Stimulated activated CD4-positive, alpha-beta T cell treated with anti-CD3 and anti-CD28 coated beads, Interleukin-4, amount 100 ng/mL, for 1 hour (primary cell): ENCODE measurements at places on chromosomes 11 and 22.

DNA sequence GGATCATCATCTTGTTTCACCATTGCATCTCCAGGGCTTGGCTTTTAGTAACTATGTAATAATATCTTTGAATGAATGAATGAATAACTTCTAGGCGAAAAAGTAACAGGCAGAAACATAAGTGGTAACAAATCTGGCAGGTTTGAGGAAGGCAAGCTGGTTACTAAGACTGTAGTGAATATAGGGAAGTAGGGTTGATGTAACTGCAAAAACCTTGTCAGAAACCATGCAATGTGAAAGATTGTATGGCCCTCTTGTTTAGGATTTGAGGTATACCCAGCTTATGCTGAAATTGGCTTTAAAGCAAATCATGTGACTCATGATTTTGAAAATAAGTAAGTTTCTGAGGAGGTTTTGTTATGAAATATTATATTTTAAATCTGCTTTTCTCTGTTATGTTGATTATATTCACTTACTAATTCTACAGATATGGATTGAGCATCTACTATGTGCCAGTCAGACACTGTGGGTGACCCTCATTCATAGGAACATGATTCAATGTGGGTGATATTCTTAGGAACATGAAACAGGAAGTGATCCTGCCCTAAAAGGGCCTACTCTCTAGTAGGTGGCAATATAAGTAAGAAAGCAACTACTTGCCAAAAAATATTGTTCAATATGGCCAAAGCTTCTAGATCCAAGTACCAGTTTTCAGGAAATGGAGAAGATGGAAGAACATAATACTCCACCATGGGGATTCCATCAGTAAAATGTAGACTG, 115.5 kb upstream of the CCDC90B start:
- DNase-seq = no peak

DNA sequence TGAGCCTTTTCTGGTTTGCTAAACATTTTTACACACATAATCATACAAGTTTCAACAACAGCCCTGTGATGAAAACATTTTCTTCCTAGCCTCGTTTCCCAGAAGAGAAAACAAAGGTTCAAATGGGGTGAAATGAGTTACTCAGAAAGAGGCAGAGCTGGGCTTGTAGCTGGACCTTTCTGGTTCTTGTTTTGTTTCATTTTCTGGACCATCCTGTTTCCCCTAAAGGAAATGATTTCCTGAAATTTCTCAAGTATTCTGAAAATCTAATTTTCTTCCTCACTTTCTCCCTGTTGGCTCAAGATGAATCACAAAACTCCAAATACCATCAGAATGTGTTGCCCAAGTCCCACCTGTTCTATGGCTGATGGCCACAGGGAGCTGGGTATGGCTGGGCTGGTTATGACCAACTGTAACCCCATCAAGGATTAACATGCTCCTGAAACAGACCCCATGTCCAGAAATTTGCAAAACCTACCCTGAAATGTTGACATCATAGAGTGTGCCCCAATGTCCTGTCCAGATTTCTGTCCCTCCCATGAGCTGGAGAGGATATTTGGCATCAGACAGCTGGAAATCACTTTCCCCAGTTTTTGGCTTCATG, 6.7 kb upstream of the APOL4 start:
- no peak for DNase-seq

- no peak for DNase-seq
Observed at GRCh38 chr22:19134874-19135273, 3.8 kb downstream of the TSSK2 start.

DNA sequence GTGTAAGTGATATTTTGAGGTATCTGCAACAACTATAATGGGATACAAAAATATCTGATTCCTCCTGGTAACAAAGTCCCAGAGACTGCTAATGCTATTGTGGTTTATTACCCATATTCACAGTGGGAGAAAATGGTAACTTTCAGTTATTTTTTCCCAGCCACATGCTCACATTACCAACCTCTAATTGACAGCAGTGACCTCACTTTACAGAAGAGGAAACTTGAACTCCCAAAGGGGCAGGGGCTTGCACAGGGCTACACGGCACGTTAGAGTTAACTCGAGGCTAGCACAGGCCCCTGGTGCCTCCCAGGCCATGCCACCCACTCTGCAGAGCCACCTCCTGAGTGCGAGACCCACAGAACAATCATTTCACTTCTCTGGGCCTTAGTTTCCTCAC, 132.4 kb downstream of the TENM4 start:
- no peak for DNase-seq

GRCh38 chr11:8947230-8947943, 4.6 kb upstream of the ASCL3 start:
- DNase-seq = no peak

DNA sequence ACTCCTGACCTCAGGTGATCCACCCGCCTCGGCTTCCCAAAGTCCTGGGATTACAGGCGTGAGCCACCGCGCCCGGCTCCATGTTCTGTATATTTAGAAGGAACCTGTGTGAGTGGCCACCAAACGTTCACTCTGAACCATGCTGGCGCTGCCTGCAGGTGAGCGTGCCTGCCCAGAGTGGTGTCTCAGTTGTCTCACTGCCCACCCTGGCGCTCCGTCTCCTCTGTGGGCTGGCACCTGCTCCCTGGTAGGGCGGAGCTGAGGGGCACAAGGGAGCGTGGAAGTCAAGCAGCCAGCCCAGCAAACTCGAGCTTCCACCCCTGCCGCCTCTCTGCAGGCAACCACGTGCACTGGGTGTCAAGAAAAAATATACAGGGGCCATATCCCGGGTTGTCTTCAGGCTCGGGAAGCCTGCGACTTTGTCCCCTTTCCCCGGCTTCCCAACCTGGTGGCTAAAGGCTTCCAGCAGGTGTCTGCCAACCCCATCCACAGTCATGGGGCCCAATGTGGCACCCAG, 16.7 kb downstream of the TXN2 start:
- DNase-seq = no peak

DNA sequence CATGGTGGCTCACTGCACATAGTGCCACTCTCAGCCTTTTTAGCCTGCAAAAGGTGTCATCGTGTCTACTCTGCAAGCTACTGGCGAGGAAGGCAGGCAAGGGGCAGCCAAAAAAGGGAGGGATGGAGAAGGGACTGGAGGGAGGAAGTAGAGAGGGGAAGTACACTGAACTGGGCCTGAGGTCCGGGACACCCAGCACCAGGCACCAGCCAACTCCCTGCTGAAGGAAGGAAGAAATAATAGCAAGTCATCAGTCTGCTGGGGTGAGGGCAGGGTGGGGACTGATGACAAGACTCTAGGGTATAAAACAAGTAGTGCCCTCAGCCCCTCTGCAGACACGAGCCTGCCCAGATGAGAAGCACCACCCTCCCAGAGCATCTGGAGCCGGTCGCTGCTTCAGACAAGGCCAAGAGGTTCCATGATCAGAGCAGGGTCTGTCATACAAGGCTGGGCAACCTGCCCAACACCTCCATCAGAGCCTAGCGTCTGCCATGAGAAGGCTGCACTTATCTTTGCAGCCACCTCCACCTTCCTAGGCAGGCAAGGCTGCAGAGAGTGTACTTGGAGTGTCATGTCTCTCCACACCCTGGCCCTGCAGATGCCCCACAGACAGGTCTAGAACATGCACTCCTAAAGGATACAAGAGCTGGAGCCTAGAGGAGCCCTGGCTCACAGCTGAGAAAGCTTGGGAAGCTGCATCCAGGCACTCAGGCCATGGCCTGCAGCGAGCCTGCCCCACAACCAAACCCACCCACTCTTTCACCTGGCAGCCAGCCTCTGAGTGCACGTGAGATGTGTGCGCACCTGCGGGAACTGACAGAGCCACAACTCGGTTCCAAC, 9.0 kb upstream of the COMT start:
- no peak for DNase-seq

- DNase-seq = no peak
Observed at GRCh38 chr11:44826922-44827643, 100.3 kb downstream of the TSPAN18 start.

DNA sequence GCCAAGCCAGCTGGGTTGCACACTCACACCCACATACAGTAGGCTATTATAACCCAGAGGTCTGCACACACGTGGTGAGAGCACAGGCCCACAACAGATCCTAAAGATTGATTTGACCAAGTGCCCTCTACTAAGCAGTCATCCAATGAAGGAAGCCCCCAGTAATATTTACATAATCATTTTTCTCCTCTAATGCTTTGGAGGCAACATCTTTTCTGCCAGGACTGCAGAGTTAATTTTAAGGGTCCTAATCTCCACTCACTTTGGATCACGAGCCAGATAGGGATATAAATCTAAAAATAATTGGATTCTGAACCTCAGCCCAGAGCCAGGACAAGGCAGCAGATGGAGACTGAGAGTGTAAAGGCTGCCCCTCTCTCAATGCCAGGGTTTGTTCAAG, 49.1 kb upstream of the MTNR1B start:
- DNase-seq = no peak

DNA sequence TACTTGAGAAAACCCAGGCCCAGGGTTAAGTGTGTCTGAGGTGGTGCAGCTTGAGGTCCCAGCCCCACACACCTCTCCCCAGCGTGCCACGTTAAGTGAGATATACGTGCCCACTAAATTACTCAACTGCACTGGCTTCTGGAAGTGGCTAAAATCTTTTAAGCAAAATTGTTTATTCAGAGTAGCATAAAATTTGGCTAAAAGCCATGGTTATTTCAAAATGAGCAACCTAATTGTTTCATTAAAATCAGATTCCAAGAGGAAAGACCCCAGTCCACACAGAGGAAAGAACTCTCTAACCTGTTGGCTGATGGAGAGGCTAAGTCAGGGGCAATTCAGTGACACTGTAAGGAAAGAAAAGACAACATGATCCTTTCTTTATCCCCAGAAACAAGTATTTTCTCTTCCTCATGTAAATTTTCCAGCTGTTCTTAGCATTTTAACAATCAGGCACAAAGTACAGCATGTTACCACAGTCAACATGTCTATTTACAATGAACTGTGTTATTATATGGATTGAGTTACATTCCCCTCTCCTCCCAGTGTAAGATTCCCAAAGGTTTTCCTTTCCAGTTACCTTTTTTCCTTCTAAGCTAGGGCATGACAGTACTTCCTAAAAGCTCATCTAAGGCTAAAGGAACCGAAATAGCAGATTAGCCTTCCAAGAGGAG, 26.6 kb downstream of the NUP50 start:
- no peak for DNase-seq

- no peak for DNase-seq
Observed at GRCh38 chr11:45328726-45329125, 42.6 kb upstream of the SYT13 start.

DNA sequence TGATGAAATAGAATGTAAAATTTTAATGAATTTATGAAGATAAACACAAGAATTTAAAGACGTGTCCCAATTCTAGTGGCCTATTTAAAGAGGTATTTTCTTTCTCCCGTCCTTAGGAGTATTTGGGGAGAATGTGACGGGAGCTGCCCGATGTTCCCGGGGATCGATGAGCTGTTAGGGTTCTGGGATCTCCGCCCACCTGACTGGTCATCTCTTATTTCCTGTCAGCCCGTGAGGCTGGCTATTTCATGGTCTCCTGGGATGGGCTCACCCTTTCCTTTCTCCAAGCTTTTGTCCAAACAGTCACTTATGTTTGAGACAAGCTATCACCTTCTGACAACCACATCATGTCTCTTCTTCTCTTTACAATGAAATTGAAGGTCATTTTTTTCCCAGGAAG, 16.9 kb upstream of the CLMP start:
- DNase-seq = no peak

DNA sequence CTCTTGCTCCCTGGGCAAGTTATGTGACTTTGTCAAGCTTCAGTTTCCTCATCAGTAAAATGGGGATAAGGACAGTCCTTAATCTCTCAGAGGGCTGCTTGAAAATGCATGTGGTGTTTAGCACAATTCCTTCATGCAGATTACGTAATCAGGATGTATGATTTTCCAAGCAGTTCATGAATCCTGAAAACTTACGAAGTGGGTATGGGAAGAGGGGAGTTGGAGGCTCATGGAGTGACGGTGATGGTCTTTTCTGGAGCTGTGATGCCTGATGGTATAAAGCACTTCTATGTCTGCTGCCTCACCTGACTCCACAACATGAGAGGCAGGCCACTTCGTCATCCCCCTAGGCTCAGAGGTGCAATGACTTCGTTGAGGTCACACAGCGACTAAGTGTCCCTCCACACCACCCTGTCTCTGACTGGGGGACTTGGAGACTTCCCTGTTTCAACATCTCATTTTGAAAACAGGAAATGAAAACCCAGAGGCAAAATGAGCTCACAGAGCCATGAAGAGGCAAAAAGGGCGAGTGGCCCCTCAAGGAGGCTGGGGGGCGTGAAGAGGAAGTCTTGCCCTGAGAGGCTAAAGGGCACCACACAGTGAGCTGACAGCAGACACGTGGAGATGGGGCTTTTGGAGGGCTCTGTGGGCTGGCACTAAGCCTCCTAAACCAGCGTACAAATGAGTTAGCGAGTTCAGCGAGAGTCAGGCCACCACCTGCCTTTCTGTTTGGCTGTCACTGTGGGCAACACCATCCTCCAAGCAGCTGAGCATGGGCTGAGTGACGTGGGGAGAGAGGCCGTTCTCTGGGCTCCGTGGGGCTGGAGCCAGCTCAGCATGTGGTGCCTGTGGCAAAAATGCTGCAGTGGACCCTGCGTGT, 10.1 kb downstream of the MCM5 start:
- no peak for DNase-seq

DNA sequence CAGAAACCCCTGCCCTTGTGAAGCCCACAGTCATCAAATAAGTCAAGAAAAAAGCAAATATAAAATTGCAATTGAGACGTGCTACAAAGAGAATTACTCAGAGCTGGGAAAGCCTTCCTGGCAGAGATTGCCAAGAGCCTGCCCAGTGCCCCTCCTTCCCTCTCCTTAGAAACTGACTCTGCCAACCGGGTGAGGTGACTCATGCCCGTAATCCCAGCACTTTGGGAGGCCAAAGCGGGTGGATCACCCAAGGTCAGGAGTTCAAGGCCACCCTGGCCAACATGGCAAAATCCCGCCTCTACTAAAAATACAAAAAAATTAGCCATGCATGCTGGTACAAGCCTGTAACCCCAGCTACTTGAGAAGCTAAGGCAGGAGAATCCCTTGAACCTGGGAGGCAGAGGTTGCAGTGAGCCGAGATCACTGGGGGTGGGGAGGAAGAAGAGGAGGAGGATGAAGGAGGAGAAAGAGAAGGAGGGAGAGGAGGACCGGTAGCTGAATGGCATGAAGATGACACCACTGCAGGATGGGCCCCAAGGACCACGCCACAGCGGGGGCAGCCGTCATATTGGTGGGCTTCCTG, 76.1 kb upstream of the RTL6 start:
- no peak for DNase-seq

- DNase-seq = no peak
Observed at GRCh38 chr22:43826142-43827002, 14.3 kb upstream of the EFCAB6 start.

- DNase-seq = no peak
Observed at GRCh38 chr22:44455963-44456358, 42.1 kb downstream of the RTL6 start.
